ENCODE measurements at places on chromosomes 2 and 18.

GRCh38 chr2:239936838-239937581 is 88.1 kb downstream of the NDUFA10 start:
- DNase-seq, result peak; percentile 15

DNA sequence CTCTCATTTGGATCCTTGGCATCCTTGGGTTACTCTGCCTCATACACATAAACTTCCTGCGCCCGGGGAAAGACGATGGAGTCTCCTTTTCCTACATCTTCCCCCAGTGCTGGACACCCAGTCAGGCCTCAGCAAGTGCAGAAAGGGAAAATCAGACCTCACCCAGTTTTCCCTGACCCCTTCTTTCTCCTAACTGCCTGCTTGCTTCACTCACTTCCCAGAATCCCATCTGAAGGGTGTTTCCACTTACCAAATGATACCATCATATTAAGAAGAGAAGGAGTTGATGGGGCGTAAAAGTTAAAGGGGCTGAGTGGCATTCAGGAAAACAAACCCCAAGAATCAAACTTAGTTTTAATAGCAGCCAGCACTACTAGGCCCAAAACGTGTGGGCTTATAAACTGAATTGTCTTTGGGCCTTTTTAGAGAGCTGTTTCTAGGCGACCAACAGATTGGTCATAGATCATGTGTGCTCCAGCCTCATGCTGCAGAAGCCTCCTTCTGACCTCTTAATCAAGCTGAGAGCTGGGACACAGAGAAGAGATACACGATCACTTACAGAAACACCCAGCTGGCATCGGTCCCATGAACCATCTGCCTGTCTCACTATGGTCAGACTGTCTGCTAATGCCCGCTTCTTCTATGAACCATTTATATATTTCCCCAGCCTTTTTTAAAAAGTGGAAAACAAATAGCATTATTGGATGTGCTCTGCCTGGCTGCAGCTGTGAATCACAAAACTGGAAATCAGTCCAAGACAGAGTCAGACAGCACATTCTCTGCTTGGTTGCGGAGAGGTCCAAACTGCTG is 165.7 kb upstream of the SLC14A2 start:
- DNase-seq, result no peak

- no peak for DNase-seq
Measured at GRCh38 chr2:220442012-220442411, 814.6 kb downstream of the SLC4A3 start.

DNA sequence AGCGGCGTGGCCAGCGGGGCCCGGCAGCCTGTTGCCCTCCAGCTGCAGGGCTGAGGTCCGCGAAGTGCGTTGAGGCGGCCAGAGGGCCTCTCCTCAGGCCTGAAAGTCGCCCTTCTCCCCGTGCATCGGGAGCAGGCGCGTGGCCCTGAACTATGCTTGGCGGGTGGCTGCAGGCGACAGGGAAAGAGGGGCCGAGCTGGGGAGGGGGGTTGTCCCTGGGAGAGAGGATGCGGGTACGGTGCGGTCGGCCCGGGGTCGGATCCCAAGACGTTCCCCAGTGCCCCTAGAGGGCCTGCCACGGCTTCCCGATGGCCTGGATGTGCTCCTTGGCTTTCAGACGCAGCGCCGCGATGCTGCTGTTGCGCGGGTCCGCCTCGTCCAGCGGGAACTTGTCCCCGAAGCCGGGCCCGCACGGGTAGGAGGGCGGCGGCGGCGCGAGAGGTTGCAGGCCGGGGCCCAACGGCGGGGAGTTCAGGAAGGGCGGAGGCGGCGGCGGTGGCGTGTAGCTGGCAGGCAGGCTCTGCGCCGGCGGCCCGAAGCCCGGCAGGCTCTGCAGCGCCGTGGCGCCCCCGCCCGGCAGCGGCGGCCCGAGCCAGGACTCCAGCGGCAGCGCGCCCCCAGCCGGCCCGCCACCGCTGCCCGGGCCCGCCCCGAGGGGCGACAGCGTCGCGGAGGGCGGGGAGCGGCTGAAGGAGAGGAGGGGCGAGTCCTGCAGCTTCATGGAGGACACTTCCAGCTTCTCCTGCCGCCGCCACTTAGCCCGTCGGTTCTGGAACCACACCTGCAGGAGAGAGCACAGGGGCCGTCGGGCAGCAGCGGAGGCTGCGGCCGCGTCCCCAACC is 4.3 kb downstream of the RAX start:
- peak; percentile 68 for DNase-seq

GRCh38 chr2:230946429-230947234 is 21.6 kb upstream of the GPR55 start:
- no peak for DNase-seq

DNA sequence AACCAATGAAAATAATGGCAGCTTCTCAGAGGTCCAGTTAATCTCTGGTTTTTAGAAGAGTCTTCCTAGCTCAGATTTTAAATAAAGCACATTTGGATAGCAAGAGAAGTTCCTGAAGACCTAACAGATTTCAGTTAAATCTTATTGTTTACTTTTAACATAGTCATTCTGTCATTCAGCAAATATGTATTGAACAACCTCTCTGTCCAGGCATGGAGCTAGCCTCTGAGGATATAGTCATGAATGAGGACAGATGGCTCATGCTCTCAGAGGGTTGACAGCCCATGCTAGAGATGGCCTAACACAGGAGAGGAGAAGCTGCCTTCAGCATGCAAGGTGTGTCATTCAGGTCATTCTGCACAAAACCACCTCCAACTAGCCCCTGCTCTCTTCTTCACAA is 6.2 kb downstream of the CCBE1 start:
- DNase-seq, result no peak

GRCh38 chr2:223460774-223461211 is 141.4 kb downstream of the SCG2 start:
- no peak for DNase-seq

GRCh38 chr2:145169285-145169684 is 649.4 kb upstream of the ZEB2 start:
- no peak for DNase-seq

- no peak for DNase-seq
Measured at GRCh38 chr2:20113004-20113796, 61.8 kb upstream of the LAPTM4A start.

GRCh38 chr2:239355139-239355538 is 45.7 kb downstream of the HDAC4 start:
- no peak for DNase-seq

- no peak for DNase-seq
Measured at GRCh38 chr2:195706161-195706900, 49.3 kb downstream of the SLC39A10 start.

DNA sequence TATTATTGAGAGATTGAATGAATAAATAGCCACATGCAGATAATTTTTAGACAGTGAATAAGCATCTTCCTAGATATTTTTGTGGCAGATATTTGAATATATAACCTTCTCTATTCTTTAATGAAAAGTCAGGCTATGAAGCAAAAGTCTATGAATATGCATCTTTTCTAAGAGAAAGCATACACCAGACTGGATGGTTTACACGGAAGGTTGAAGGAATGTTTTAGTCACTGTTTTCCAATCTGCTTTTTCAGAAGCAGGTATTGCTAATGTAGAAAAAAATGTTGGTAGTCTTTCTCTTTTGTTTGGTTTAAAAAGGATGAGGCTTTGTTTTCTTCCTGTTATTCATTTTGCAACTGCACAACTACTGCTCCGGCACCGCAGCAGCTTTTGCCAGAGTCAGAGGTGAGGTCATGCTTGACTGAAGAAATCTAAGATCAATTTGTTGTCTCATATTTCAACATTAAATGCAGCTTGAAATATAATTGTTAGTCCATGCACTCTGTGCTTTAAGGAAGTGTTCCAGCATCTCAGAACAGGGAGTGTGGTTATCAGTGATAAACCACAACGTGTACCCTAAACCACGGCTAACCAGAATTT is 1540.8 kb upstream of the PIK3C3 start:
- no peak for DNase-seq

- no peak for DNase-seq
Measured at GRCh38 chr2:152348388-152348787, 13.4 kb downstream of the FMNL2 start.

DNA sequence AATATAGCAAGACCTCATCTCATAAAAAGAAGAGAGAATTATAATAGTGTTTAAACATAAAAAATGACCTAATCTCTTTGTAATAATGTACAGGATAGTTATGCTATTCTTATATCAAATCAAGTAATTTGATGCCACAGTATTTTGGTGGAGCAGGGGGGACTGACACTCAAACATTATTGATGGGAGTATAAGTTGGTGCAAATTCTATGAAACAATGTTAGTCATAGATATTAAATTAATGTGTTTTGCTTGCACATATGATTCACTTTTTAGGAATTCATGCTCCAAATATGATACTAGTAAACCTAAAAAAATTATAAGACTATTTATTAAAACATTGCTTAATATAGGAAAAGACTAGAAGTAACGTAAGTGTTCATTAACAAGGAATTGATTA is 256.1 kb upstream of the SYT4 start:
- DNase-seq, result no peak

DNA sequence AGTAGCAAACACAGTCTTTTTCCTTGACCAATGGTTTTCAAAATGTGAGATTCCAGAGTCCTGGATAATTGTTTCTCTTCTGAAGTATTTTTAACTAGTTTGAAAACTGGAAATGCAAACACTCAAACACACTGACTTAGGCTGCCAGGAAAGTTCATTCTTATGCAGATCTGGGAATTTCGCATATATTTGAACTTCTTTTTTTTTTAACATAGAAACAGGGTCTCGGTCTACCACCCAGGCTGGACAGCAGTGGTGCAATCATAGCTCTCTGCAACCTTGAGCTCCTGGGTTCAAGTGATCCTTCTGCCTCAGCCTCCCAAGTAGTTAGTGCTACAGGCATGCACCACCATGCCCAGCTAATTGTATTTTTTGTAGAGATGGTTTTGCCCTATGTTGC is 79.6 kb downstream of the DYM start:
- DNase-seq, result no peak

DNA sequence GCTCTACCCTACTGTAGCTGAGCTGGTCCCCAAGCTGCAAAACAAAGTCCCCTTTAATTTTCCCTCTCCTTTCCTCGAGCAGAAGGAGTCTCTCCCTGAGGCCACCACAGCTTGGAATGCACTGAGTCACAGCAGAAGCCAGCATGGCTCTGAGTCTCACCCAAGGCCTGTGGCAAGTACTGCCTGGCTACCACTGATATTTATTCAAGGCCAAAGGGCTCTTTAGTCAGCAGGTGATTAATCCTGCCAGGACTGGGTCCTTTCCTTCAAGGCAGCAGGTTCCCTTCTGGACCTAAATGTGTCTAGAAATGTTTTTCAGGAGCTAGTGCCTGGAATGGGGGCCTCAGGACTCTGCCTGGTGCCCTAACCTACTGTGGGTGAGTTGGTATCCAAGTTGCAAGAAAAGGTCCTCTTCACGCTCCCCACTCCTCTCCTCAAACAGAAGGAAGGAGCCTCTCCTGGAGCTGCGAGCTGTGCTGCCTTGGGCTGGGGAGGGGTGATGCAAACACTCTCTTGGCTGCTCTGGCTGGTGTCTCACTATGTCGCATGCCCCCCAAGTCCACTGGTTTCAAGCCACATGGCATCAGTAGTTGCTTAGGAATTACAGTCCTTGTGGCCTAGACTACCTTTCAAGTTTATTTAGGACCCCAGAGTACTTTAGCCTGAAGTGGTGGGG is 53.4 kb downstream of the CD28 start:
- DNase-seq, result no peak

GRCh38 chr2:160220545-160221009 is 20.5 kb upstream of the ITGB6 start:
- DNase-seq, result no peak

GRCh38 chr2:63124218-63124617 is 73.6 kb downstream of the OTX1 start:
- DNase-seq, result no peak

DNA sequence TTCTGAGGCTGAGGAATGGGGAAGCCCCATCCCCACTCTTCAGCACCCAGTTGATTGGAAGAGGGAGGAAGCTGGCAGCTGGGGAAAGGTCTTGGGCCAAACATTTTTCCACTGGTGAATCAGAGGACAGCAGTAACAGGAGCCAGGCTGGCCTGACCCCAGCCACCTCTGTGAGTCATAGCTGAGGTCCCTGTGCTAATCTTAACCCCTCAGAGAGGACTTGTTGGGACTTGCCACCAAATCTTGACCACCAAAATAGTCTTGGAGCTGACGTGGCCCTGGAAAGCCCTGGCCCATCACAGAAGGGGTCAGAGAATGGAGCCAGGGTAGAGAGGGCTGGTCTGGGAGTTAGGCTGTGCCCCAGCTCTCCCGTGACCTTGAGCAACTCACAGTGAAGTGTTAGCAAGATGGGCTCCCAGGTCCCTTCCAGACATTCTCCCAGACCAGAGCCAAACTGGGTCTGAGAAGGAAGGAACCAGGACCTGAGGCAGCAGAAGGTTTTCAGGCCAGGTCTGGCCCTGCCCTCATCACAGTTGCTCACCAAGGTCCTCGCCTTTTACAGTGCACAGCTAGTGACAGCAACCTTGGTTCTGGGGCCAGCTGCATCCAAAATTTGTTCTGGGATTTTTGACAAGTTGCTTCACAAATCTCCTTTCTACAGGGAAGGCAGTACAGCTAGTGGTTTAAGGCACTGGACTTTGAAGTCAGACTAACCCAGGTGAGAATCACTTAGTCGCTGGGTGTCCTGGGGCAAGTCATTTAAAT is 266.6 kb downstream of the CYP26B1 start:
- DNase-seq, result no peak

GRCh38 chr18:62745089-62745751 is 29.9 kb downstream of the PHLPP1 start:
- DNase-seq, result no peak

GRCh38 chr2:187988348-187988747 is 303.3 kb upstream of the GULP1 start:
- DNase-seq, result no peak

GRCh38 chr2:167279810-167280209 is 391.5 kb downstream of the XIRP2 start:
- no peak for DNase-seq

- no peak for DNase-seq
Measured at GRCh38 chr18:1658908-1659566, 754.4 kb downstream of the ADCYAP1 start.

GRCh38 chr2:68251855-68252399 is 405 bp downstream of the PPP3R1 start:
- DNase-seq, result peak; percentile 74

DNA sequence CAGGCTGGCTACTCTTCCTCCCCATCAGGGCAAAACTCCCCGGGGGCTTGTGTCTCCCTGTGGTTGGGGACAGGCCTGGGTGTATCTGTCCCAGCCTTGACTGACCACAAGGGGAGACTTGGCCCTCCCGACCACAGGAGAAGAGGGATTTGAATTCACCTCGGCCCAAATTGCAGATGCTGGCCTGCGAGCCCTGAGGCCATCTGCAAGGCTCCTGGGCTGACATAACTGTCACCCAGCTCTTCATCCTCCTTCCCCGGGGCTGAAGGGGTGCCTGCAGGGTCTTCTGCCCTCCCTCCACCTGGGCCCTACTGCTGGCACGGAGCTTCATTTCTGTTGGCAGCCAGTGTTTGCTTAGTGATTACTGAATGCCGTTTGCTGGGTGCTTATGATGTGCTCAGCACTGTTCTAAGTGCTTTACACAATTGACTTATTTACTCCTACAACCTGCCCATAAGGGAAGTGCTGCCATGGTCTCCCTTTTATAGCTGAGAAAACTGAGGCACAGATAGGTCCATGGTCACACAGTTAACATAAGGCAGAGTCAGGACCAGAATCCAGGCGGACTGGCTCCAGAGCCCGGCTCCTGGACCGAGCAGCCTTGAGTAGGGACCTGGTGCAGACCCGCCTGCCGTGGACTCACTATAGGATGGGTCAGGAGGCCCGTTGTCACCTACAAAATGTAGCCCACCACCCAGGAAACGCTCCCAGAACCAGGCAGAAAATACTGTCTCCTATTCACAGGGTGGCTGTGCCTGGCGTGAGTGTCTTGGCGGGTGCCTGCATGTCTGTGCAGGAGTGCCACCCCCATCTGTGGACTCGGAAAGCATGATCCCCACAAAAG is 18.9 kb downstream of the STEAP3 start:
- DNase-seq, result no peak

- DNase-seq, result no peak
Measured at GRCh38 chr18:24051031-24051947, 36.7 kb downstream of the TTC39C start.
